ENCODE measurements at places on chromosomes 12 and 14.

- no peak for DNase-seq
These were observed 97.1 kb downstream of the BCL2L14 start for GRCh38 chr12:12167847-12168246.

GRCh38 chr12:120775862-120776552 is 50.4 kb downstream of the ACADS start:
- no peak for DNase-seq

GRCh38 chr14:23631702-23632460 is 4.3 kb upstream of the DHRS2 start:
- no peak for DNase-seq

DNA sequence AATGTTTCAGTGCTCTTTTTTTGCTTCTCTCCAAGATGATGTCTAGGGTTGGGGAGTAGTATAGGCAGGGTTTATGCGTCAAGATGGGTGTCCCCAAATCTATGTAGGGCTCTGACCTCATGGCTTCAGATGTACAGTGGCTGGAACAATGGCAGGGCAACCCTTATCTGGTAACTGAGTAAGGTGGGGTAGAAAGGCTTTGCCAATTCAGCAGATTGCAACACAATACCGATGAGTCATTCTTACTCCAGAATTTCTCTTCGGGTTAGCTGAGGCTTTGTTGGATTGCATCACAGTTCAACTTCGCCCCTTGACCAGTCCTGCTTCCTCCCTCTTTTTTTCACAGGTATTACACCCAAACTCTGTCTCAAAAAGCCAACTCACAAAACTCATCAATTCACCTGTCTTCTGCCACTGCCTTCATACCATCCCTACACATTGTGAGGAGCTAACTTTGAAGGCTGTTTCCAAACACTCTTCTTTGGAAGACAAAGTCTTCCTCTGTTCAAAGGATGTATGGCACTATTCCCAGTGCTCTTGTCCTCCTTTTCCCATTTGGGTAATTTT is 190.2 kb upstream of the CNOT2 start:
- no peak for DNase-seq

DNA sequence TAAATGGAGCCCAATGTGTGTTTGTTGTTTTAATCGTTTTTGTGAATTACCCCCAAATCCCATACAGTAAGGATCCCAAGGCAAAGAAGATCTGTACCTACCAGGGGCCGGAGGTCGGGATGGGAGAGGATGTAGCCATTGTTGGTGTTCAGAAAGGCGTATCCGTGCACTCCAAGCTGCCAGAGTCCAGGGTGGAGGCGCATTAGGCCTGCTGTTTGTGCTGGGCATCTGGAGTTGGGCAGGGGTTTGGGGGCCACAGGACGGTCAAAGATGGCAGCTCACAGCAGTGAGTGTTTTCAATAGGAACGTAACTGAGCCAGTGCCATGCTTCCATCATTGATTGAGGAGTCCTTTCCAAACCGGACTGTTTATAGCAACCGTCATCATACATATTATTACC is 40.2 kb downstream of the CACNA2D4 start:
- peak; percentile 25 for DNase-seq

- DNase-seq, result no peak
These were observed 83.6 kb downstream of the NOS1 start for GRCh38 chr12:117277875-117278274.

- DNase-seq, result no peak
These were observed 36.4 kb upstream of the GXYLT1 start for GRCh38 chr12:42180990-42181596.

- no peak for DNase-seq
These were observed 4.0 kb downstream of the KIF26A start for GRCh38 chr14:104142136-104142945.

DNA sequence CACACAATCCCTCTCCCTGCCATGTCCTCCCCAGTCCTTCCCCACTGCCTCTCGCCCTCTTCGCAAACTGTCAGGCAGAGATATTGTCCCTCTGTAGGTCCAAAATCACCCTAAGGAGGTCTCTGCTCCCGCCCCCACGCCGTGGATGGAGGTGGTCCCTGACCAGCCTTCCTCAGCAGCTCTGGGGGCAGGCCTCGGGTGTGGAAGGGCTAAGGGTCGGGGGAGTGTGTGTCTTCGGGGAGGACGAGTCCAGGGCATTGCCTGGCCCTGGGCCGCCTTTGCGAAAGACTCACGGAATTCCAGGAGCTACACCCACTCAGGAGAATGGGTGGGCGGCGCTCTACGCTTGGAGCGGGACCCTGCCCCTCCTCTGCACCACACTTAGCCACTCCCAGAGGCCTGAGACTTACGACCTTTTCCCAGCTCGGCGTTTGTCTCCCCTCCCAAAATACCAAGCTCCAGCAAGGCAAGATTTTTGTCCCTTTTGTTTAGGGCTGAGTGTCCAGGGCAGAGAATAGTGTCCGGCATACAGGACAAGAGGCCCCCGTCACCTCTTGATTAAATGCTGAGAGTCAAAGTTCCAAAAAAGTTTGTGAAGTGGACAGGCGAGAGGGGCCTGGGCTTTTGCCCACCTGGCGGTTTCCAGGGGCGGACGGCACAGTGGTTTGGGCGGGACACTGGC is 881 bp downstream of the PYGL start:
- DNase-seq, result no peak

Measured in vagina (tissue), 2 donors.